Small intestine (tissue), 16 donors: ENCODE measurements at places on chromosomes 4 and X.

DNA sequence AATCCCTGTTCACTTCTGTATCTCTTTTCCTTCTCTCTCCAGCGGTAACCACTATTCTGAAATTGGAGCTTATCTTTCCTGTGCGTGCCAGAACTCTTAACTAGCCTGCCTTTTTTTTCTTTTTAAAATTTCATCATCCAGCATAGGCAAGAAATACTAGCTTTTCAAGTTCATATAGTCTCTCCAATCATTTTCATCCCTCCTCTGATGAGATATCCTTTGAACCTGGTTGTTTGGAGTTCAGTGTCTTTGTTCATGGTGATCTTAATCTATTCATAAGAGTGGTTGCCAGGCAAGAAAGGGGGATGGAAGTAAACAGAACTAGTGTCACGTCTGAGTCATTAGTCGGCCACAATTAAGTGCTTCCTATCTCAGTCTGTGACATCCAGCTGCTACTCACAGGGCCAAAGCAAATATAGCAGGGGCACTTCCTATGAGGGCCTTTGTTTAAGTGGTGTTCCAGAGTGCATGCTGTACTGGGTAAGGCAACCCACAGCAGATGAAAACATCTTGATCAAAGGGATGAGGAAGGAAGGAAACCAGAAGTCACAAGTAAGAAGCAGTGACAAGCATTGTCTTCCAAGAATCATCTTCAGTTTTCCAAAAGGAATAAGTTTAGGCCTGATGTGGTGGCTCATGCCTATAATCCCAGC is 56.4 kb upstream of the XIAP start:
- peak; percentile 87 for DNase-seq

GRCh38 chr4:73311428-73311827 is 52.8 kb upstream of the ANKRD17 start:
- DNase-seq: peak; percentile 37

DNA sequence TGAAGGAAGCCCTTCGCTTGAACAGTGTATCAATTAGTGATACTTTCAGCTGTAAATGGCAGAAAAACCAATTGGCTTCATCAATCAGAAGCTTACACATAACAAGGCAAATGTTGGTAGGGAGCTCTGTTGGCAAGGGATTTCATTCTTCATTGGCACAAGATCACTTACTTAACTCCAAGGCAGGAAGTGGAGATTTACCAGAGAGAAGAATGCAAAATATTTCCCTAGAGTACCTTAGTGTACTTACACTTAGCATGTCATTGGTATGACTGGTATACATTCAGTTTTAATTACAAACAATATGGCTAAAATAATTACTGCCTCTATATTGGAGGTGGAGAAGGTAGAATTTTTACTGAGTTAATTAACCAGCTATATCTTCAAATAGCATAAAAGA is 545.0 kb downstream of the GABRG1 start:
- no peak for DNase-seq

DNA sequence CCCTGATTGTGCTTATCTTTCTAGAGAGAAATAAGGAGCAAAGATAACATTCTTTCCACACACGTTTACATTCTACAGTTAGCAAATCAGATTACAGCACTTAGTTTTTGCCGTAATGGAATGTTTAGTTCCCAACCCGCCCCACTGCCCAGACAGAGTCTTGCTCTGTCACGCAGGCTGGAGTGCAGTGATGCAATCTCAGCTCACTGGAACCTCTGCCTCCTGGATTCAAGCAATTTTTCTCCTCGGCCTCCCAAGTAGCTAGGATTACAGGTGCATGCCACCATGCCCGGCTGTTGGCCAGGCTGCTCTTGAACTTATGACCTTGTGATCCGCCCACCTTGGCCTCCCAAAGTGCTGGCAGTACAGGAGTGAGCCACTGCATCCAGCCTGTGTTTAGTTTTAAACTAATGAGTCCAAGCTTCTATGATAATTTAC is 8.4 kb upstream of the PRPS1 start:
- no peak for DNase-seq

- DNase-seq: no peak
Measured at GRCh38 chr4:62342346-62342745, 1142.2 kb downstream of the ADGRL3 start.

GRCh38 chr4:3747581-3747904 is 18.6 kb upstream of the ADRA2C start:
- DNase-seq: no peak

DNA sequence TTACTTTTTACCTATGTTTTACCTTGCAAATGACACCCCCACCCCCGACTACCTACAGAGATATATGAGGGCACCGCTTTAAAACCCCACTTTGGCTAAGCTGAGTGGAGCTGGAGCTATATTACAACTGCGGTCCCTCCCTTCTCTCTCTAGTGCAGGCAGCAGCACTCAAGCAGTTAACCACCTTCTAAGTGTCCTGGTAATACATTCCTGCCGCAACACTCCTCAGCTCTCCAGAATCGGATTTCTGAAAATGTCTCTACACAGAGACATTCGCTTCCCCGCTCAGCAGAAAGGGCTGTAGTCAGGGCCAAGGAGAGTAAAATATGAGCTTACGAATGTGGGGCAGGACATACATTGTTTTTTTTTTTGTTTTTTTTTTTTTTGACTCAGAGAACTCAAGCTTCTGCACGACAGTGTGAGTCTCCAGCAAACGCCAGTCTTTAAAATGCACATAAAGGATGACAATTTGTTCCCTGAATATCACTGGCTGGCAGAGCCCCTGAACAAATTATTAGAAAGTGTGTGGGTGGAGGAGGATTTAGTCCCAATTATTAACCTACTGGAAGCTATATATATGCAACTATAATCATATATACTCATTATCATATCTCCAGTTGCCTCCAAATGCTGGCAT is 287.0 kb upstream of the TET2 start:
- DNase-seq: no peak
